GM20000 (cell line): ENCODE measurements at places on chromosomes 5 and 9.

DNA sequence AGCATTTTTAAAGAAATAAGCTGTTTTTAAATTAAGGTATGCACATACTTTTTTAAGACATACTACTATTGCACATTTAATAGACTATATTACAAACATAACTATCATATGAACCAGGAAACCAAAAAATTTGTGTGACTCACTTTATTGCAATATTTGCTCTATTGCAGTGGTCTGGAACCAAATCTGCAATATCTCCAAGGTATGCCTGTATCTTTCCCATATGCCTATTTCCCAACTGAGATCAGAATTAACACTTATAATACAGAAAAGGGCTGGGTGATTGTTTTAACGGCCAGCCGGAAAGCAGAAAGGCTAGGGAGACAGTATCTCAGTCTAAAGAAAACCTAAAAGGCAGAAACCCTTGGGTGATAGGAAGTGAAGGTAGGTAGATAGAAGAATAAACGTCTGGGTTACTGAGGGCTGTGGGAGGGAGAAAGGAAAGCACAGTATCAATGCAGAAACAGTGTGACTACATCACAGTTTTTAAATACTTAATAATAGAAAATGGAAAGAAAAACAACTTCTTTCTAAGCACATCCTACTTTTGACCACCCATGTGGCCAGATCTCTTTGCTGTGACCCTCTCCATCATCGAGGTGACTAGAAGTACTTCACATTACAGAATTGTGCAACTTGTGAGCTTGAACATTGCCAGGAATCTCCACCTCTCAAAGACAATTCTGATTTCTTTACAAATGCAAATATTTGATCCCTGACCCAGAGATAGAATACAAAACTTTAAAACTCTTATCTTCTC is 126.4 kb downstream of the LPAR1 start:
- DNase-seq, result no peak

DNA sequence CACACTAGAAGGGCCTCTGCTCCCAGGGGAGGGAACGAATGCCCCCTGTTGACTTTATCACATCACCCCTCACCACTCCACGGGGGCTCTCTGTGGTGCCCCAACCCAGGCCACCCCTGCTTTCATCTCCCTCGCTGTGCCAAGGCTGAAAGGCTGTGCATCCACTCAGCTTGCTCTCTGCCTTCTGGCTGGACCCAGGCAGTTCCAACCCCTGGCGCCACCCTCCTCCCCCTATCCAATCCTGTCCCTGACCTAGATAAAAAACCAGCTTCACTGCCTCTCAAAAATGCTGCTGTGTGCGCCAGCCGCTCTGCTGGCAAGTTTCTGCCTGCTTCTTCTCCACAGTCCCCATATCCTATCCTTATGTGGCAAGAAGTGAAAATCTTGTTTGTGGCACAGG is 22.4 kb upstream of the CORO2A start:
- DNase-seq, result no peak

GRCh38 chr5:57408714-57409113 is 73.9 kb downstream of the ACTBL2 start:
- no peak for DNase-seq

GRCh38 chr9:70413464-70413798 is 1.0 kb downstream of the KLF9 start:
- peak; percentile 70 for DNase-seq

GRCh38 chr9:68457803-68458202 is 82.9 kb downstream of the TMEM252 start:
- no peak for DNase-seq

GRCh38 chr9:93569621-93570174 is 6.7 kb upstream of the PHF2 start:
- DNase-seq, result no peak

- no peak for DNase-seq
Observed at GRCh38 chr5:179868541-179868940, 9.9 kb upstream of the MRNIP start.

GRCh38 chr9:92590377-92590776 is 54.6 kb upstream of the ECM2 start:
- no peak for DNase-seq

DNA sequence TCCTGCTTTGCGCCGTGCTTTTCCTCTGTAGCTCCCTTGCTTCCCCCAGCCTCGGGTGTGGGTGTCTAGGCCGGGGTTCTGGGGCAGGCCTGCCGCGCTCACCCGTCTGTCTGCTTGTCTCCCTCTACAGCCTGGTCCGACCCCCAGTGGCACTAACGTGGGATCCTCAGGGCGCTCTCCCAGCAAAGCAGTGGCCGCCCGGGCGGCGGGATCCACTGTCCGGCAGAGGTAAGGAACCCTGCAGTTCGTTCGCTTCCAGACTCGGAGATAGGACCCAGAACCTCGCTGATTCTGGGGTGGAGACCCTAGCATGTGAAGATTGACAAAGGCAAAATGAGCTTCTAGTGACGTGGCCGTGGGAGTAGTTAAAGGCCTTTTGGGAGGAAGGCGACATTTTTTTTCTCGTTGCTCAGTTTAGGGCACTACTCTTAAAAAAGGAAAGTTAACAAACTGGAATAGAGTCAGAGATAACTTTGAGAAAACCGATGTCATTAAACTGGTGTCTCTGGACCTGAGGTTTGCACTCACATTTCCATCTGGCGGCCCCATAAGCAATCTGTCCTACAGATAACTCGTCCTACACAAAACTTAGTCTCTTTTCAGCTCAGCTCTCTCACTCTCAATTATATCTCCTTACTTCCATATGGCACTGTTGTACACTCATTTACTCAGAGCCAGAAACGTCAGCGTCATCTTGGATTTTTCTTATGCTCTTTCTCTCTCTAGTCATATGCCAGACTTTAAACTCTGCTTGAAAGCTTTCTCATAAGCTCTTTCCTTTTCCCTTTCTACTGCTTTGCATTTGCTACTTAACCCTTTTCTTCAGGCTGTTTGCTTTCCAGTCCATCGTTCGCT is 561 bp downstream of the SEC61B start:
- DNase-seq, result no peak

DNA sequence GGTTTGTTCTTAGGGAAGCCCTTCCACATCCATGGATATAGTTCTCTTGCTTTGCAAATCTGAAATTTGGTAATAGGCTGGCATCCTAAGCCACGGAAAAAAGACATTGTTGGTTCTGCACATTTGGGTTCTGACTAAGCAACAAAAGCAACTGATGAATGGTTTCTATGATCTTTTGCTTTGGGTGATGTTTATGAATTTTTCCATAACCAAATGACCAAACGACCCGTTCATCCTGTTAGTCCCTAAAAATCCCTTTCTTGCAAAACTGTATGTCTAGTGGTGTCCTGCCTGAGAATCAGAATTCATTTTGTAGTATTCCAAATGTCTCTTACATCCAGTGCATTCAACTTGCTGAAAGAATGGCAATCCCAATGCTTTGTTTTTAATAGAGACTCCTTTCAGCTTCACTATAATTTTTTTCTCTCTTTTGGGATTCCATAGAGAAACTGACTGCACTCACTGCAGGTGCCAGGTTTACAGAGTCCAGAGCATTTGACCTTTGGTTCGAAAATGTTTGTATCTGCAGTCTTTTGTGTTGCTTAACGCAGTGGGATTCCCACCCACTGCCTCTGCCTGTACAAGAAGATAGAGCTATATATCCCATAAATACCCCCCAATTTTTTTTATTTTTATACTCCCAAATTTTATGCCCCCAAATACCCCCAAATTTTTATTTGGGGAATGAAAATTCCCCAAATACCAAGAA is 4.7 kb downstream of the SPTAN1 start:
- DNase-seq, result no peak

DNA sequence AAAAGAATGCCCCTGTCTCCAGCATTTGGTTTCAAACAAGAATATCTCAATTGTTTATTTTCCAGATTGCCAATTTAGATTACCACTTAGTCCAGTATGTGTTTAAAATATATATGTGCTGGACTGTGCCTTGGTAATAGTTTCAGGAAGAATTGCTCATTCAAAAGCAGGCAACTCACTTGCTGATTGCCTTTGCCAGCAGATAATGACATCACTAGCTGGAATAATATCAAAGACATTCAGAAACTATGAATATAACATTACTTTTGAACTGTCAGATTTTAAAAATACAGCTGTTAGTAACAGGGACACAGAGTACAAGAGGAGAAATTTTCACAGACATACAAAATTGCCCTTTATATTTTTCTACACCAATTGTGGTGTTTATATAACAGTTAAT is 96.0 kb upstream of the ITGA2 start:
- no peak for DNase-seq

- DNase-seq, result no peak
Observed at GRCh38 chr5:10892911-10893215, 131.8 kb upstream of the DAP start.

DNA sequence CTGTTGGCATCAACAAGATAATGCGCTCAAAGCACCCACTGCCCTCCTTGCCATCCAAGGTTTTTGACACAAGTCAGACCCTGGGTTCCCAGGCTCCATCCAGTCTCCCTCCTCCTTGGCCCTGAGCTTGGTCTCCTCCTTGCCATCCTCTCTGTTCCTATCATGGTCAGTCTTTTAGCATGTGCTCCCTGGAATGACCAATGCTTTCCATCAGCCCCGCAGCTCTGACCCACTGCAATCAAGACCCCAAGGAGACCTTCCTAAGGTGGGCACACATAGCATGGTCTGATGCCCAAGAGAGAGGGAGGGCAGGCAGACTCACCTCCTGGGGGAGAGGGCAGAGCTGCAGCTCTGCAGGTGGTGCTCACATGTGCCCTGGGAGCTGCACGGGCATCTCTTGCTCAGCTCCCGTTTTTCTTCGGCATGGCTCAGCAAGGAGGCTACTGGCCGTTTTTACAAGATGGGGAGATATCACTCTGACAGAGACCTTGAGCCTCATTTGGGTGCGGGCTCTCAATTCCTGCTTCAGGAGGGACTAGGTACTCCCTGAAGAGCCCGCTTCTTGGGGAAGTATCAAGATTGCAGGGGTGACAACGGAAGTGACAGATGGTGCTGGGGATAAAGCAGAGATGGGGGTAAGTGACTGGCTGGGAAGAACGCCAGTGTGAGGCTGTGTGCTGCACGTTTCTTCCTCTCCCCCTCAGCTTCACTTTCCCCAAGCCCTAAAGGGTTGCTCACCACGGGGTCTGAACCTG is 3.3 kb downstream of the SEPTIN8 start:
- no peak for DNase-seq

GRCh38 chr9:136211441-136212344 is 6.8 kb upstream of the LHX3 start:
- no peak for DNase-seq

DNA sequence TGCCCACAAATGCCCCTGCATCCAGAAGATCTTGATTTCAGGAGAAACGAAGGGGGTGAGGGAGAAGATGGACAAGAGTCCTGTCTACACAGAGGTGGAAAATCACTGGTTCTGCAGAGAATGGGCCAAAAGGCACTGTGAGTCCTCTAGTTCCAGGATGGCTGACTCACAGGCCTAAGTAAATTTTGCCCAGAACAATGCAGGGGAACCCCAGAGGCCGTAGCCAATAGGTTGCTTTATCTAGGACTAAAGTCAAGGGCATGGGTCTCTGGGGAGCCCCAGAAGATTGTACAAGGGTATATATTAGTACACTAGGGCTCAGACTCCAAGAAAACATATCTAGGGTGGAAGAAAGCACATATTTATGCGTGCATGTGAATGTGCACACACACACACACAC is 98.0 kb downstream of the SLIT3 start:
- no peak for DNase-seq

DNA sequence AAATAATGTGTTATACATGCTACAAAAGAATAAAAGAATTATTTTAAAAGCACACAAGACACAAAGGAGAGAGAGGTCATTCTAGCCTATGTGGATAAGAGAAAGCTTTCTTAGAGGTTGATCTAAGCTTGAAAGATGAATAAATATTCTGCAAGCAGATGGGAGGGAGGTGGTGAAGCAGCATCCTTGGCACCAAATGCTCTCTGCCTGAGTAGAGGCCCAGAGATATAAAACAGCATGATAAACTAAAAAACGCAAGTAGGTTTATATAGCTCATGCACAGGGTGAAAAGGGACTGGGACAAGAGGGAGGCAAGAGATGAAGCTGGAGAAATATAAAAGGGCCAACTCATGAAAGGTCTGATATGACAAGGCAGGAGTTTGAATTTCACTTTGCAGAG is 283.2 kb upstream of the POU5F2 start:
- DNase-seq, result no peak

- no peak for DNase-seq
Observed at GRCh38 chr9:109478665-109479380, 19.3 kb downstream of the PTPN3 start.

DNA sequence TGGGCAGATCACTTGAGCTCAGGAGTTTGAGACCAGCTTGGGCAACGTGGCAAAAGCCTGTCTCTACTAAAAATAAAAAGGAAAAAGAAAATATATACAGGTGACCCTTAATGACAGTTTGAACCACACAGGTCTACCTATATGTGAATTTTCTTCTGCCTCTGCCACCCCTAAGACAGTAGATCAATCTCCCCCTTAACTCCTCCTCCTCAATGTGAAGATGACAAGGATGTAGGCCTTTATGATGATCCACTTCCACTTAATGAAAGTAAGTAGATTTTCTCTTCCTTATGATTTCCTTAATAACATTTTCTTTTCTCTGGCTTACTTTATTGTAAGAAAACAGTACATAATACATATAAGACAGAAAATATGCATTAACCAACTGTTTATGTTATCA is 3.4 kb downstream of the AKNA start:
- no peak for DNase-seq

DNA sequence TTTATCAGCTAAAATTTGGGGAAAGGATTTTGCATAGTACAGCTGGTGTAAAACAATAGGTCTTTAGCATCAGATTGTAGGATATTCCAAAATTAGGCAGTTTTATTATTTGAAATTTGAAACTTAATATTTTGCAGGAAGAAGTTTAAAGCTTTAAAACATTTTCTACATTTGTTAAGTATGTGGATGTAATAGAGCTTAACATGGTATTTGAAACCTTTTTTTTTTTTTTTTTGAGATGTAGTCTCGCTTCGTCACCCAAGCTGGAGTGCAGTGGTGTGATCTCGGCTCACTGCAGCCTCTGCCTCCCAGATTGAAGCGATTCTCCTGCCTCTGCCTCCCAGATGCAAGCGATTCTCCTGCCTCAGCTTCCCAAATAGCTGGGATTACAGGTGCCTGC is 2.9 kb downstream of the DENND4C start:
- no peak for DNase-seq

DNA sequence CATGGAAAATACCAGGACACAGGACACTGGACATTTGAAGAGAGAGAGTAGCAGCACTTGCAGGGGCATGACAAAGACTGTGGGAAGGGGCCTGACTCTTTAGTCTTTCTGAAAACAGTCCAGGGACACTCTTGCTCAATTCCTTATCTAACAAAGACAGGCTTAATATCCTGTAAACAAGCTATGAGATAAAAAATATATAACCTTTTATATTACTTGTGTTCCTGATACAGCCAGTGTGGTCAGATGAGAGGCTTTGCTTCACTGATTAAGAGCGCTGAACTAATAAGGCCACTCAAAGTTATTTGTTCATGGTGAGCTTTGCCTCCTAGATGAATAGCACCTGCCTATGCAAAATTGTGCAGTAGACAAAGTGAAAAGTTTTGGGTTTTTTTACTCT is 518.7 kb downstream of the LRRC70 start:
- no peak for DNase-seq

GRCh38 chr5:108728566-108729241 is 19.0 kb upstream of the FER start:
- DNase-seq, result peak; percentile 45

GRCh38 chr9:83432877-83433550 is 105.2 kb downstream of the FRMD3 start:
- no peak for DNase-seq

GRCh38 chr5:44729536-44729935 is 79.2 kb upstream of the MRPS30 start:
- DNase-seq, result no peak
